ENCODE measurements at places on chromosomes 4 and X.

- no peak for DNase-seq
Observed at GRCh38 chr4:125121581-125121980, 193.2 kb upstream of the FAT4 start.

DNA sequence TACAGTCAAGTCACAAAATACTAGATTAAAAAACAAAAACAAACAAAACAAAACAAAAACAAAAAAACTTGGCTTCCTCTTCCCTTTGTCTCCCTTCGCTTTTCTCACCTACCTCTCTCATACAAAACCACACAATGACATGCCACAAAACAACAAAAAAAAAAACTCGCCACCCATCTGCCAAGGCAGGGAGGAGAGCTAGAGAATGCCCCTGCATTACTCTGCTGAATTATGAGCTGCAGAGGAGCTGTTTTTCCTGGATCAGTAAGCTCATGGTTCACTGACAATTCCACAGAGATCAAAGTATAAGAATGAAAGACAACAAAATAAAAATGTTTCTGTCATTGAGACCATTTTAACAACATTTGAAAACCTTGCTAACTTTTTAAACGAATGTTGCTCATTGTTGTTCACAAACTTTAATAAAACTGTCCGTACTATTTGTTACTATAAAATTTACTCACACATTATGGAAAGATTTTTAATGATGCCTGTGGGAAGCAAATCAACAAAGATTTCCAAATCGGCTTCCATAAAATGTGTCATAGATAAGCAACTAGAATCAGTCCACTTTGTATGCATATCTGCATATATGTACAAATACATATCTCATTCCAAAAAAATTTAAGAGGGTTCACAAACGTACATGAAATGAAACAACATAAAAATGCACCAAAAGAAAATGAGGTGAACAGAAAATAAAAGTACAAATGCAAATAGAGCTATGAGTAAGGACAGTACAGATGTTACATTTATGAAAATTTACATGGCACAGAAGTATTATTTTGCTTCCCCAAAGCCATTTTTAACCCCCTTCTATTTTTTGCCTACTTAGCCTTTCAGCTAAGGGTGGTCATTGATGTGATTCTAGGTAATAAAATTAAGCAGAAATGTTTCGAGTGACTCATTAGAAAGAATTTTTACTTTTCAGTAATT, 252.4 kb upstream of the FAT4 start:
- DNase-seq: no peak

GRCh38 chr4:144296941-144297340, 156.4 kb upstream of the GYPA start:
- DNase-seq: no peak

GRCh38 chrX:136055651-136056221, 70.5 kb downstream of the SLC9A6 start:
- DNase-seq: no peak

GRCh38 chr4:98780926-98781325, 122.5 kb upstream of the TSPAN5 start:
- DNase-seq: no peak

DNA sequence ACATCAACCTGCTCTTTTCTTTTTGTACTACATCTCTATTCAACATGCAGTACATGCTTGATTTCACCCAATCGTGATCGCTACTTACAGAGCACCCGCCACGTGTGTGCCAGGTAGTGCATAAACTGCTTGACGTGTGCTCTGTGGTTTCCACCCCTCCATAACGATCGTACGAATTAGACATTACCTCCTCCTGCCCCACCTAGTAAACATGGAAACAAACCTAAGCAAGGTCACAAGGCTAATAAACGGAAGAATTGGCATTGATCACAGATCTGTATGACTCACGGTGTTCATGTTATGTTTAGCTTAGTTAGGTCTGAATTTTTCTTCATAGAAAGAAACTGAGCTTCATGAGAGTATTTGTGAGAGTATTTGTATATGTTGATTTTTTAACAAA, 64.1 kb downstream of the STX18 start:
- DNase-seq: no peak

GRCh38 chrX:7062276-7062675, 85.2 kb upstream of the STS start:
- DNase-seq: no peak

GRCh38 chrX:104172788-104173187, 6.5 kb downstream of the FAM199X start:
- DNase-seq: no peak

DNA sequence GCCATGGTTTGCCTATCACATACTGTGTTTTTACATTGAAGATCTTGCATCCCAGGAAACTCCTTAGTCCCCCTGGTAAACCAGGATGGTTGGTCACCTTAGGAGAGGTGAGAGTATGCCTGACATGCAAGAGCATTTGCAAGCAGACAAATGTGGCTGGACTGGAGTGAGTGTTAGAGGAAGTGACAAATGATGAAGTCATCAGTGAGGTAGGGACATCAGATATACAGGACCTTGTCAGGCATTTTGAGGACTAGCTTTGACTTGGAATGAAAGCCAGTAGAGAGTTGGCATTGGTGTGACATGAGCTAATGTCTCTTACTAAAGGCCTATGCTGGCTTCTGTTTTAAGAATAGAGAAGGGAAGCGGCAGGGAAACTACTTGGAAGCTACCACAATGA, 124.9 kb downstream of the FRMPD4 start:
- DNase-seq: no peak

DNA sequence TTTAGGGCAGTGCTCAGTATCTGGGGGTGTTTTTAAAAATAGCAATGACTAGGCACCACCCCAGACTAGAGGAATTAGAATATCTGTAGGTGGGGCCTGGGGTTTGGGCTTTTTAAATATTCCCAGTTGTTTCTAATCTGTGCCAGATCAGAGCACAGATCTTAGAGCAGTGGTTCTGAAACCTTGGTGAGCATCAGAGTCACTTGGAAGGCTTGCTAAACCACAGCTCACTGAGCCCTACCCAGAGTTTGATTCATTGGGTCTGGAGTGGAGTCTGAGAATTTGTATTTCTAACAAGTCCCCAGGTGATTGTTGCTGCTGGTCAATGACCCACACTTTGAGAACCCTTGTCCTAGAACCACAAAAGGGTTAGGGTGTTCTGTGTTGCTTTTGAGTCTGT, 16.7 kb downstream of the HADH start:
- DNase-seq: no peak

GRCh38 chrX:20177093-20177492, 35.5 kb upstream of the EIF1AX start:
- DNase-seq: no peak

GRCh38 chr4:165326831-165327210, 648 bp upstream of the MSMO1 start:
- DNase-seq: no peak

DNA sequence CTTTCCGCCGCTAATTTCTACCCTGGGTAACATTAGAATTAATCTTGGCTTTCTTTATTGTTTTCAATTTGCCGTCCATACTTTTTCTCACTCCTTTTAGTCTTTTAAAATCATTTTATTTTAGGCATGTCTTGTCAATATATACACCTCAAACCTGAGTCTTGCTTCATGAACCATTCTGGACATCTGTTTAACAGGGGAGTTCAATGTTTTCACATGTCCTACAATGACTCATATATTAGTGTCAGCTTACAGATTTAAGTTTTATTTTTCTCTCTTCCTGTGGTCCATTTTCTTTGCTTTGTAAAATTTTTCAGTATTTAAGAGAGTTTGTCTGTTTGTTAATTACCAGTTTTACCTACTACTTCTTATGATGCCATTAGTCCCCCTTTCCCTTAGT, 89.5 kb downstream of the LCORL start:
- DNase-seq: no peak

DNA sequence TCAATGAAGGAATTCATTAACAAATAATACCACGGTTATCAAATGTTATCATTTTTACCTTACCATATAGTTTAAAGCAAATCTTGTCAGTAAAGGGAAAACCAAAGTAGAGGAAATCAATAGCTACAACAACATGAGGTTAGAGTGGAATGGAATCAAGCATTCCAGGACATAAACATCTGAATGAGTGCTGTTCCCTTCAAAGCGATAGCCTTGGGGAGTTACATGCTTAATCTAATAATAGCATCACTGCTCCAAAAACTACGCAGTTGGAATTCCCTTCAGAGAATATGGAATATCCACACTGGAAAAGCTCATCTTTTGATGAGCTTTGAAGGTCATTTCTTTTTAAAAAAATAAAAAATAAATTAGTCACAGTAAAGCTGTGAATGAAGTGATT, 31.2 kb downstream of the PDE5A start:
- no peak for DNase-seq

DNA sequence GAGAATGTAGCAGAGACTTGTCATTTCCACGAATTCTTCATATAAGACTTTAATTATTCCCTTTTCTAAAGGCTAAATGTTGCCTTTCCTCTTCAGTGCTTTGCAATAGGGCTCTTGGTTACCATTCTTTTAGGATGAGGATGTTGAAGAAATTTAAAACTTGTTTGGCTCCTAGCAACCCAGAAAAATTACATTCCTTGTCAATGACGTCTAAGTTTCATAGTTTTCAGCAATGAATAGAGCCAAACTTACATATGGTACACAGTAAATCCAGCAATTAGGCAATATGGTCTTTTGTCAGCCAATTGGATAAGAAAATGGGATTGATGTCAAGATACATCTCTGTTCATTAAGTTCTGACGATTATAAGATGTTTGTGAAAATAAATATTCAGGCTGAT, 1639.6 kb upstream of the PCDH10 start:
- no peak for DNase-seq

DNA sequence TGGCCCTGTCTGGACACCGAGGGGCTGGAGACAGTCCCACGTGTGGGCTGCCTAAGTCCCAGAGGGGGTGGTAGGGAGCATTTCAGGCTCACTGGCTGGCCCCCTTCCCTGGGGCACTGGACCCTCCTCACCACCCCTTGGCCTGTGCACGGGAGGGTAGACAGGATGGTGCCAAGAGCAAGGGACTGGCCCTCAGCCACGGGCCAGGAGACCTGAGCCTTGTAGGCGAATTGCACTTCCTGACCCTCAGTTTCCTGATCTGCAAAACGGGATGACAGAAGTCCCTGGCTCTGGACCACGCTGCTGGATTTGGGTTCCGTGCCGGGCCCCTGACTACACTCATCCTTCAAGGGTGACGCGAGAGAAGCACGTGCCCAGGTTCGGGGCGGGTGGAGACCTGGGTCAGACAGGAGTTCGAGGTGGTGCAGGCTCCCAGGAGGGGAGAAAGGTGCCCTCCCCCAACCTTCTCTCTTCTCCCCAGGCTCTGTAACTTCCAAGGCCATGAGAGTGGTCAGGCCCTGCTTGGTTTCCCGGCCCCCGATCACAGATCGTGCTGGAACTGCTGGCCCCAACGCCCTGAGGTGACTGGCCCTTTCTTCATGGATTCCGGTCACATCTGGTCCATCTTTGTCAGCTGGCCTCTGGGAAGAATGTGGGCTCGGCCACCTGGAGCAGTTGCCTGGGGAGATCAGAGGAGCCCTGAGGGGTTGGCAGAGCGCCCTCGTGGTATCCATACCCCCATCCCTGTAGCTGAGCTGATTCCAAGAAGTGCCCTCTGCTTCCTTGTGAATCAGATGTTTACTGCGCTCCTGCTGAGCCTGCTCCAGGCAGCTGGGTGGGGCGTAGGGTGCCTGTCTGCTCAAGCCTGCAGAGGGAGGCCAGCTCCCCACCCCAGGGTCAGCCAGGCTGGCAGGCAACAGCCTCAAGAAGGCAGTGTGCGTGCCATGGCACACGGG, 3.3 kb downstream of the SH3BP2 start:
- no peak for DNase-seq

- no peak for DNase-seq
Observed at GRCh38 chr4:4662230-4662629, 120.4 kb upstream of the STX18 start.

DNA sequence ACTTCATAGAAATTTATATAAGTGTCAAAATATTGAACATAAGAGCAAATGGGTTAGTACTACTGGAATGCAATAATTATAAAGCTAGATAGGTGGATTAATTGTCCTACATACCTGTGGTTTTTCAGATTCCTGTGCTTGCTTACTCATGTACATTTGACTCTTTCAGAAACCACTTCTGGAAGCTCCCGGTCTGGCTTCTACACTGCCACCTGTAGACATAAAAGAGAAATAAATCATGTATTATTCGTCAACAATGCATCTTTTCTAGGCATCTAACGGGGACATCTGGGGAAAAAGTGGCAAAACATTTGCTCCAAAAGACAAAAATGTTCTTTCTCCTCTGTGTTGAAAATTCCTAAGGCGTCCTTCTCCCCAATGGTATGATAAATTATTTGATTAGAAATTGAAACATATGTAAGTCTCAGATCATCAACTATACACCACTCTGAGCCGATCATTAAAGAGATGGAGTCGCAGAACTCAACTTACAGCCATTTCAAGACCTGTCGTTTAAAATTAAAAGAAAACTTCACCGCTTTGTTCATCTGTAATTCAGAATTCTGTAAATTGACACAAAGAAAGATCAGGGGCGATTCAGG, 648.7 kb upstream of the DIPK2B start:
- DNase-seq: no peak

GRCh38 chr4:26785810-26786209, 74.8 kb upstream of the STIM2 start:
- no peak for DNase-seq

GRCh38 chrX:20382518-20383297, 116.0 kb upstream of the RPS6KA3 start:
- no peak for DNase-seq

GRCh38 chr4:102696758-102697157, 64.0 kb downstream of the MANBA start:
- DNase-seq: no peak

GRCh38 chrX:116499780-116500179, 37.0 kb upstream of the CT83 start:
- no peak for DNase-seq

- DNase-seq: no peak
Observed at GRCh38 chr4:70681704-70682103, 6.6 kb upstream of the UTP3 start.

- DNase-seq: peak; percentile 9
Observed at GRCh38 chr4:88230461-88230891, 53.9 kb downstream of the PPM1K start.

DNA sequence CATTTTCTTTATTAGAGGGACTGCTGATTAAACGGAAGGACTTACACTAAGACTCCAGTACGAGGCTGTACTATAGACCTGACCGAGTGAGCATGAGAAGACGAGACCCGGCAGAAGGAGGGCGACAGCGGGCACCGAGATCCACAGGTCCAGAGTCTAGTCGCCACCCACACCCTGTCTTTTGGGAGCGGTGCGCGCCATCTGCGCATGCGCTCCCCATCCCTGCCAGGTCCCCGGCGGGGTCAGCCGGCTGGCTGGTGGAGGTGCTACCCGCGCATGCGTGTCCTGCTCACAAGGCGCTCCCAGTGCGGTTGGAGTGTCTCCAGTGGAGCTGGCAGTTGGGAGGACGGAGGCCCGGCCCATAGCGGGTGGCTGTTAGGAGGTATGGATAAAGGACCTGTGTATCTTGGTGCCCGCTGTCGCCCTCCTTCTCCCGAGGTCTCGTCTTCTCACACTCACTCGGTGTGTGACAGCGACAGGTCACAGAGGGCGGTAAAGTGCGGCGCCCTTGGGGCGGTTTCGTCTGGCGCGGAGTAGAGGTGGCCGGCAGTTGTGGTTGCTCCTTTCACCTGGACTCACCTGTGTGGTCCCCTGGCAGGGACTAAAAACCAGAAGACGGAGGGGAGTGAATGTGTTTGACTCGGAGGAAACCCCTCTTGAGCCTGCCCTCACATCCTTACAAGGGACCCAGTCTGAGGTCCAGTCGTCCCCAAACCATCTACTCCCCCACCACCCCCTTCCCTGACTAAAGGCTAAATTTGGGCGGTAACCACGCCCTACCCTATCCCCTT, 7.6 kb upstream of the HSD17B10 start:
- DNase-seq: peak; percentile 62

- peak; percentile 35 for DNase-seq
Observed at GRCh38 chrX:40068048-40068447, 29.7 kb downstream of the BCOR start.

Measured in naive thymus-derived CD4-positive, alpha-beta T cell (primary cell).